ENCODE measurements at places on chromosomes 7 and 10. TPM values are rescaled to one million over a fixed set of nuclear protein-coding genes. Genes with fewer than 3 reads are reported as not detected.

The ZNF316 gene
- total RNA-seq, result 12.0 TPM

The FBXO24 gene
- 0.35 TPM for total RNA-seq

The ADK gene
- total RNA-seq, result 32.4 TPM

The HOXA1 gene
- 2.1 TPM for total RNA-seq

The SFTPA2 gene
- not detected for total RNA-seq
